ENCODE measurements at places on chromosomes 12 and 14.

DNA sequence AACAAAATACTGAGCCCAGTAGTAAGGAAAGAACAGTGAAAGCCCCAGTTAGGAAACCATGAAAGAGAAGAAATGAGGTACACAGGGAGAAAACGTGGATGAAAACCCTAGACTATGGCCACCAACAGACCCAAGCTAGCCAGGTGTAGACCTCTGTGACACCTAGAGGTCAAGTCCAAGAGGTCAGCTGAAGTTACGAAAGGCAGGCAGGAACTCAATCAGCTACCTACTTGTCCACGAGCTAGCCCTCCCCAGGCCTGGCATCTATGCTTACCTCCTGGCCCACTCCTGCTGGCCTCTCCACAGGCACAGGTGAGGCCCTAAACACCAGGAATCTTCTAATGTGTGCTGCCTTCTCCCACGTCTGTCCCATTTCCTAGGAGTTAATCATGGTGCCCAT is 48.7 kb downstream of the DPF3 start:
- DNase-seq, result no peak

- peak; percentile 75 for DNase-seq
Measured at GRCh38 chr12:130761537-130762318, 45.6 kb upstream of the RIMBP2 start.

GRCh38 chr14:103126873-103127304 is 3.6 kb downstream of the TNFAIP2 start:
- no peak for DNase-seq

DNA sequence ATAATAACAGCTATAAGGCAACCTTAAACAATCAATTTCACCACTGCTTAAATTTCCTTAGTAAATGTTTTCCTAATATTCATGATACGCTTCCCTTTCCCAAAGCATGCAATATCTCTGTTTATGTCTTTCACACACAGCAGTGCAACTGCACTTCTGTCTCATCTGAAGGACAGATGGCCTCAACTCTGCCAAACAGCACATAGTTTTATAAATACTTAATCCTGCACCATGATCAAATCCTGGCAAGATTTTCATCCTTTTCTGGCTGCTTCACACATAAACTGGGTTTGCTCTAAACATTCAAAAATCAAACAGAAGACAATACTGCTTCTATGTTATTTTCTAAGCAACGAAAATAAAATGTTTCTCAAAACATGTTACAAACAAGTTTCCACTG is 266.3 kb downstream of the ITPR2 start:
- DNase-seq, result no peak

DNA sequence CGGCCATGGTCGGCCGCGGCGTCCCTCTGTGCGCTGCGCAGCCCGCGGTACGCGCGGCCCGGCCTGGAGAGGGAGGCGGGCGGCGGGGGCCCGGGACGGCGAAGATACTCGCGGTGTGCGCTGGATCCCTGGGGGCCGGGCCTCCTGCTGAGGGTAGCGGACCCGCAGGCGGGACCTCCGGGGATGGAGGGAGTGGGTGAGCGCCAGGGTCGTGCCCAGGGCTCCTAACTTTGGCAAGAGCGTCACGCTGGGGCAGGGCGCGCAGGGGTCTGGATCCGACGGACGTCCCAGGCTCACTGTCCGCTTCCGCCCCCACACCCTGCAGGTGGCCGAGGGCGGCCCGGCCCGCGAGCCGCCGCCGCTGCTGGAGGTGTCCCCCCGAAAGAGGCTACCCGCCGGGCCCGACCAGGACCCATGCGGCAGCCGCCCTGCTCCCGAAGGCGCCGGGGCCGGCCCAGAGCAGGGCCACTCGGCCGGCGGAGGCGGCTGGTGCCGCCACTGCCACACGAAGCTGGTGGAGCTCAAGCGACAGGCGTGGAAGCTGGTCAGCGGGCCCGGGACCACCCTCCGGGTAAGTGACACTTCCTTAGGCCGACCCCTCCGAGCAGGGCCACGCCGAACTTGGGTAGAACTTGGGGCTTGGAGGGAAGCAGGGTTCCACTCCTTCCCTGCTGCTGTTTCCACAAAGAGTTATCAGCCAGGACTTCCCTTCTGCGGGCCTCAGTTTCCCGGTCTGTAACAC is 502 bp downstream of the KIF26A start:
- no peak for DNase-seq

- no peak for DNase-seq
Measured at GRCh38 chr14:36515105-36515593, 4.9 kb downstream of the NKX2-1 start.

DNA sequence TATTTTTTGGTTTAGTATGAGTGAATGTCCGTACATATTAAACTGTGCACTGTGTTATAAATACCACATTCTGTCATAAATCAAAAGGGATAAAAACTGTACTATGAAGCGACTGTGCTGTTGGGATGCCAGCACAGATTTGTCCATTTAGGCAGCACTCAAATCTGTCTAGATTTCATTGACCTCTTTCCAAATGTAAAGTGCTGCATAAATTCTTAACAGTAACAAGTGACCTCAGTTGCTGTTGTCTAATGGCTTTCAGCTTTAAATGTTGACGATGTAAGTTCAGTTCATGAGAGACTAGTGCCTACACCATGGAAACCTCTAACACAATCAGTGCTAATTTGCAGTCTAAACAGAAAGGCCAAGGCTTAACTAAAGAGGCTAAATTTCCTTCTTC is 531.4 kb upstream of the LMO3 start:
- no peak for DNase-seq

GRCh38 chr14:105077649-105077995 is 12.4 kb upstream of the GPR132 start:
- DNase-seq, result no peak

DNA sequence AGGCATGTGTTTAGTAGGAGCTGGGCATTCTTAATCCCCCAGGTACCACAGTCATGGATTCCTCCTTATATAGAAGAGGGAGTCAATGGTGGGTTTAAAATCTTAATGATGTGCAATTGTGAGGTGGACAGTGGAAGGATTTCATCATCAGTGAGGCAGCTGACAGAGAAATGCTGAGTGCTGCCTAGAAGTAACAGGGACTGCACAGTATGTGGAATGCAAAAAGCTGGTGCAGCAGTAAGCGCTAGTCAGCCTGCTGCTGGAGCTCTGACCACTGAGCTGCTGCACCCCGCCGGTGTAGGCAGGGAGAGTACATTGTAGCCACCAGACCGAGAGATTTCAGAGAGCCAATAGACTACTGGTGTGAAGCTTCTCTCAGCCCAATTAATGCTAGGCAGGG is 80.5 kb upstream of the DACT1 start:
- no peak for DNase-seq

GRCh38 chr14:55571125-55571889 is 8.7 kb upstream of the KTN1 start:
- no peak for DNase-seq

DNA sequence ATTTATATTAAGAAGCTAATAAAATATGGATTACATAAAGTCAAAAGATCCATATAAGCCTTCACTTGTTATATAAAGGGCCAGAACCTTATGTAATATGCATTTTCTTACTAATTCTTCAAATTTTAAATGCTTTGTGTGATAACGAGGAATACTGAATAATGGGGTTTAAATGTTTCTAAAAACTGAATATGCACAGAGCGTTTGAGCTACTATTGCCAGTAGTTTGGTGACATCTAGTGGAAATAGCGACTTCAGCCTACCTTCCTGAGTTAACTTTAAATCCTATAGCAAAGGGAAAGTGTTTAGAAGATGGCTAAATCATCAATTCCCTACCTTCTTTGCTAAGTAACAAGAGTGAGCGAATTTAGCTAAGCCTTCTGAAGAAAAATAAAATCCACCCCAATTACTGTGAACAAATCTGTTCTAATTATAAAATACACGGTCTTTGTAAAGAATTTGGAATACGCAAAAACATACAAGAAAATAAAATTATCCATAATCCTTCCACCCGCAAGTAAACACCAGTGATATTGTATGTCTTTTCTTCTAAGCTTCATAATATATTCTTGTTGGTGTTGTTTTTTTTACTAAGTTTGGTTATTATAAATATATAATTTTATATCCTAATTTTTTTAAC is 115.5 kb upstream of the G2E3 start:
- peak; percentile 36 for DNase-seq
